ENCODE measurements at places on chromosomes 12 and 14.

GRCh38 chr12:11827091-11828061 is 177.9 kb downstream of the ETV6 start:
- DNase-seq: no peak

GRCh38 chr14:93059917-93060545 is 55.7 kb downstream of the ITPK1 start:
- DNase-seq: no peak

DNA sequence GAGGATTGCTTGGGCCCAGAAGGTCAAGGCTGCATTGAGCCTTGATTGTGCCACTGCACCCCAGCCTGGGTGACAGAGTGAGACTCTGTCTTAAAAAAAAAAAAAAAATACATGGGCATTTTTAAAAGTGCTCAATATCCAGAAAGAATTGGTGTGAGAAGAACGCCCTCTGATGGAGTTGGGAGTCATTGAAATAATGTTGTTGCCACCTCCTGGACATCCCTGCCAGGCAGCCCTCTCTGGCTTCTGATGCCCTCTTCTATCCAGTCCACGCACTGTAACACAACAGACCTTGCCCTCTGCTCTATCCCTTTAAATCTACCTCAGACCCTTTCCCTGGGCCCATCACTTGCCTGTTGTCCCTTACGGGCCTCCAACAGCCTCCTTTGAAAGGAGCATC is 4.9 kb downstream of the PTGDR start:
- no peak for DNase-seq

- DNase-seq: no peak
Measured at GRCh38 chr14:81033698-81034240, 78.3 kb downstream of the TSHR start.

- no peak for DNase-seq
Measured at GRCh38 chr12:9941838-9942237, 9.7 kb upstream of the CLEC2A start.

- no peak for DNase-seq
Measured at GRCh38 chr12:106739318-106739717, 35.2 kb upstream of the RIC8B start.

- no peak for DNase-seq
Measured at GRCh38 chr14:92425101-92425500, 88.5 kb upstream of the RIN3 start.
